Left ventricle myocardium inferior (tissue), 1 donor: ENCODE measurements at places on chromosomes 2 and 18. TPM values are rescaled to one million over a fixed set of nuclear protein-coding genes. Genes with fewer than 3 reads are reported as not detected.
A peak's percentile ranks its signal among the peaks of the same experiment; 100 is the strongest.

DNA sequence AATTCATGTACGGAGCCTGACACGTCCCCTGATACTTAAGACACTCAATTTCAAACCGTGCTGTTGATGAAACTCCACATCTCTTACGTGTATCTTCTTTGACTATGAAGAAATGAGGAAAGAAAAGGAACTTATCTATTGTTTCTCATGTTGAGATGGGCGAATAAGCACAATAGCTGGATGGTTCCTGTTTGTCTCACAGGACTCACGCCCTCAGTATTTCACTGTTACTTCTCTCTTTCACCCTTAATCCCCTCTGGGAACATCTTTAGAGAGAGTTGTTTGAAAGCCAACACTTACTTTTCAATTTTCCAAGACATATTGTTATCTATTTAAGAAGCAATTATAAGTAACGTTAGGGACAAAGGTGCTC is 99.8 kb downstream of the COPS8 start:
- no peak overlapping the region for H3K27ac ChIP-seq
- H3K36me3 ChIP-seq, result no peaks in the 10 kb centered on the region
- no peaks in the 10 kb centered on the region for H3K27me3 ChIP-seq

- H3K27ac ChIP-seq, result peak overlapping the region; percentile 3
- no peaks in the 10 kb centered on the region for H3K36me3 ChIP-seq
- DNase-seq, result no peak
- H3K4me1 ChIP-seq, result peaks cover 22% of the 10 kb centered on the region
Measured at GRCh38 chr18:499776-500631, 497 bp downstream of the COLEC12 start.

GRCh38 chr2:133414486-133415209 is 153.6 kb downstream of the NCKAP5 start:
- H3K27me3 ChIP-seq, result no peaks in the 10 kb centered on the region
- H3K4me3 ChIP-seq, result no peak overlapping the region
- DNase-seq, result no peak
- H3K36me3 ChIP-seq, result no peaks in the 10 kb centered on the region
- H3K27ac ChIP-seq, result peak overlapping the region; percentile 50

GRCh38 chr2:146312899-146313298 is 1531.9 kb upstream of the ACVR2A start:
- H3K4me1 ChIP-seq, result no peaks in the 10 kb centered on the region
- no peak overlapping the region for H3K4me3 ChIP-seq
- peak overlapping the region; percentile 32 for H3K27ac ChIP-seq
- no peak for DNase-seq
- no peaks in the 10 kb centered on the region for H3K36me3 ChIP-seq

DNA sequence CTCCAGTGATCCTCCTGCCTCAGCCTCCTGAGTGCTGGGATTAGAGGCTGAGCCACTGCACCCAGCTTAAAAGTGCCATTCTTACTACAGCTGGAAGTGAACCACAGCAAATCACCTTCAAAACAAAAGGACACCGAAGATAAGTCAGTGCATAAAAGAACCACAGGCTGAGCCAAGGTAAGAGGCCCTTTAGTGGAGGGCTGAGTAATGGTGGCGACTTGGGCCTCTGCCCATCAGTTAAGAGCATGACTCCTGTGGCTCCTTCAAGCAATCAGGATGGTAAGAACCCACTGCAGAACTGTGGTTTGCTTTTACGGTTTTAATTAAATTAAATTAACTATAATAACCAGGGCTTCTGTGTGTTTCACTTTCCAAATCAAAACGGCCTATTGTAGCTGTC is 75.1 kb downstream of the CTAGE1 start:
- no peaks in the 10 kb centered on the region for H3K27me3 ChIP-seq
- DNase-seq, result no peak
- no peaks in the 10 kb centered on the region for H3K36me3 ChIP-seq
- peaks cover 48% of the 10 kb centered on the region for H3K4me1 ChIP-seq

DNA sequence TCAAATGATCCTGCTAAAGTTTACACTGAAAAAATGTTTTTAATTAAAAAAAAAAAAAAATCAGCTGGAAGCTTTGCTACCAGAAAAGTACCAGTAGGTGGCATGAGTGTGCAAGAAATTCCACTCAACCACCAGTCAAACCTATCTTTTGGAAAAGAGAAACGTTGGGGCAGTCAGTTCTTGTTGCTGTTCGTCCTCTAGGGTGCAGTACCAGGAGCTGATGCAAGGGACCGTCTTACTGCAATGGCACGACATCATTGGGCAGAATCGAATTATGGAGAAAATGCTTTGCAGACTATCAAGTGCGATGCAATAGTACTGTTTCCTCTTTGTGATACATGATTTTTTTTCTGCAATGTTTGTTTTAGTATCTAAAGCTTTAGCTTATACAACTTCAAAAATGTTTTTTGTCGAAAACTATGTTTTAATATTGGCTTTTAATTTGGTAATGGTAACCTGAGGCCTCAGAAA is 18.3 kb downstream of the YPEL5 start:
- H3K27ac ChIP-seq, result no peak overlapping the region
- no peaks in the 10 kb centered on the region for H3K27me3 ChIP-seq
- H3K4me3 ChIP-seq, result no peak overlapping the region
- peaks cover 24% of the 10 kb centered on the region for H3K4me1 ChIP-seq
- no peak for DNase-seq

GRCh38 chr2:17326717-17327116 is 191.5 kb downstream of the RAD51AP2 start:
- no peak overlapping the region for H3K4me3 ChIP-seq
- H3K27ac ChIP-seq, result no peak overlapping the region
- no peak for DNase-seq

Gene IHH
- total RNA-seq, result not detected

Gene TUBA4A
- 130 TPM for total RNA-seq
